Stimulated activated CD4-positive, alpha-beta T cell treated with anti-CD3 and anti-CD28 coated beads, Interleukin-1b, Interleukin-23, amount 100 ng/mL, for 48 hours (primary cell): ENCODE measurements at places on chromosomes 13 and 19.

- DNase-seq = no peak
Observed at GRCh38 chr19:18648973-18649315, 12.1 kb downstream of the KLHL26 start.

DNA sequence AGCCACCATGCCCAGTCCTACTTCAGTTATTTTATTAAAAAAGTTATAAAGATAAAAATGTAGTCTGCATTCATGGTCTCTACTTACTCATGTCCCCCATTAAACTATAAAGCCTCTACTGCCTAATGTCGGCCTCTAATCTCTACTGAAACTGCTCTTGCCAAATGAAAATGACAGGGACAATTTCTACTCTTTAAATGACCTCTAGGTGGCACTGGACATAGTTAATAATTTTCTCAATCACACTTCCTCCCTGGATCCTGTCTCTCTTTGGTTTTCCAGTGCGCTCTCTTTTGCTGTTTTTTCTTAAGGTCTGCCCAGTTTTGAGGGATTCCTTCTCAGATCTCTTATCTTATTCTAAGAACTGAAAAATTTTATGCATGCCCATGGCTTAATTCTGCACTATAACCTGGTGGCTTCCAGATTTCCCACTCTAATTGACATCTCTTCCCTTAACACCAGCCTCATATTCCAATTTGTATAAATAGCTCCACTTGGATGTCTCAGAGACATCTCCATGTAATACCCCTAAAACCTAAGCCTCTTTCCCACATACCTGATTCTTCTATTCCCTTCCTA lies 54.3 kb downstream of the MTMR6 start:
- no peak for DNase-seq

GRCh38 chr13:77918391-77919245 lies at the start of gene EDNRB:
Gene EDNRB, minus strand, starts transcription at chr13:77918831. Its CDS starts 258 bp downstream, at chr13:77918573.
- no peak for DNase-seq

- peak; percentile 85 for DNase-seq
Observed at GRCh38 chr19:49145573-49146407, 9.4 kb downstream of the HRC start.

DNA sequence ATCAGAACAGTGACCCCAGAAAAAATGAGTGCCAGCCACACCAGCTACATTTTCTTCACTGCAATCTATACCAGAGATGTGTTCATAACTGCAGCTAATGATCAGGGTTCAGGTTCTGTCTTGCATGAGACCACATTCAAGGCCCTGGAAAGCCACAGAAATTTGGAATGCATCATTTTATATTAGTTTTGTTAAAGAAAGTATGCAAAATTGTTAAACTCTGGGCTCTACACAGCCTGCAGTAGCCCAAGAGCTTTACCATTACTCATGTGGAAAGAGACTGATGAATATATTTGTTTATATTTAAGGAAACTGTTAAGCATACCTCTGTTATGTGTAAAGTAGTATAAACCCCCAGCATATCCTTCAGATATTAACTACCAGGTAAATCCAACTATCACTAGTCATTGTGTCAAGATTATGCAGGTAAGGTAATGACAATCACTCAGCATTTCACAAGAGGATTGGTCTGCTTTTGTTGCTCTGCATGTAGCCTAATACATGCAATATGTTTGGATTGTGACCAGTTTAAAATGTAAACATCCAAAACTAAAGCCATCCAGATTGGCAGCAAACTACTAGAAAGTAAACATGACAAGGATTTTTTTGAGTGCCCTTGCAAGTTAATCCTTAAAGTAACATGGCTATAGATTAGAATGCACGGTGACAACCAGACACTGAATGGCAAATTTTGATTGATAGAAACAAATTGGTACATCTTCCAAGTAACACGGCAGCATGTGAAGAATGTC lies 429.1 kb upstream of the ARGLU1 start:
- DNase-seq = no peak

- DNase-seq = peak; percentile 85
Observed at GRCh38 chr19:2627319-2627829, 75.1 kb downstream of the GNG7 start.

DNA sequence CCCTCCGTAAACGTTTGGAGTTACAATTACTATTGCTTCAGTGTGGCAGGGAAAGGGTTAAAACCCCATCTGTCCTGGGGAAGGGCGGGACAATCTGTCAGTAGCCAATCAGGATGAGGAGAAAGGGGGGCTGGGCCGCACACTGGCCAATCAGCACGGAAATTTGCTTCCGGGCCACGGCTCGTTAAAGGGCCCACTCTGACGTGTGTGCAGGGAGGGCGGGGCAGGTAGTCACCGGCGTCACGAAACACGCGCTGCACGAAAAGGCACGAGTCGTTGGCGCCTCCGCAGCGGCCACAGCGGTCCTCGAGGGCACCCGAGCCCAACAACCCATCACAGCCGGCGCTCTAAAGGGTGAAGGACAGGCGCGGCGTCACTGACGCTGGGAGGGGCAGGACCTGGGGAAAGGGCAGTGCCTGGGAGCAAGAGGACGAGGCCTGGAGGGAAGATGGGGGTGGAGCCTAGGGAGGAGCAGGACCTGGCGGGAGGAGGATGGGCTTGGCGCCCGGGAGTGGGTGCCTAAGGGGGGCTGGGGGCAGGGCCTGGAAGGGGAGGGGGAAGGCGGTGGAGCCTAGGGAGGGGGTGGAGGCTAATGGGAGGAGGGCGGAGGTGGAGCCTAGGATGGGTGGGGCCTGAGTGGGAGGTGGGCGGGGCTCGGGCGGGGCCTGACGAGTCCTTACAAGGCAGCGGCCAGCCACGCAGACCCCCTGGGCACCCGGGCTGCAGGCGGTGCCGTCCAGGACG lies 4.9 kb downstream of the ADAMTSL5 start:
- DNase-seq = peak; percentile 94

DNA sequence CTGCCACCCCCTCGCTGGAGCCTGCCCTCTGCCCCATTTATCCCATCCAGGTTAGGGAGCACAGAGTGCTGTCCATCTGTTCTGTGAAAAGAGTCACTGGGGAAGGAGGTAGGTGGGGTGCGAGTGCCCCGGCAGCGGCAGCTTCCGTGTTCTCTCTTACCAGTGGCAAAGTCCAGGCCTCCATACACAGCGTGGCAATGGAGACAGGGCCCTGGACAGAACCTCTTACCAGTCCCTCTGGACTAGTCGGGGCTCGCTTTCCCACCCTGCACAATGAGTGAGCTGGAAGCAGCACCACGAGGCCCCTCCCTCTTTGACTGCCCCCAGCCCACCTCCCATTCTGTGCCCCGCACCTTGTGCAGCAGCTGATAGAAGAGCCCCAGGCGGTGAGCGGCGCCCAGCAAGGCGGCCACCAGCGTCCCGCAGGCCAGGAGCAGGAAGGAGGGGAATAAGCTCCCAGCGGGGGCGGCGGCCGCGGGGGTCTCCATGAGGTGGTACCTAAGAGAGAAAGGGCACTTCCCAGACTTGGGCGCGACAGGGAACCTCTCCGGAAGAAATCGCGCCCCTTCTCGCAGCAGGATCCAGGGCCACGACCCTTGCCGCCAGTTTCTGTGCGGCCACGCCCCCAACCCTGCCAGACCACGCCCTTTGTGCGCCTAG lies 17.5 kb downstream of the SYDE1 start:
- DNase-seq = no peak

DNA sequence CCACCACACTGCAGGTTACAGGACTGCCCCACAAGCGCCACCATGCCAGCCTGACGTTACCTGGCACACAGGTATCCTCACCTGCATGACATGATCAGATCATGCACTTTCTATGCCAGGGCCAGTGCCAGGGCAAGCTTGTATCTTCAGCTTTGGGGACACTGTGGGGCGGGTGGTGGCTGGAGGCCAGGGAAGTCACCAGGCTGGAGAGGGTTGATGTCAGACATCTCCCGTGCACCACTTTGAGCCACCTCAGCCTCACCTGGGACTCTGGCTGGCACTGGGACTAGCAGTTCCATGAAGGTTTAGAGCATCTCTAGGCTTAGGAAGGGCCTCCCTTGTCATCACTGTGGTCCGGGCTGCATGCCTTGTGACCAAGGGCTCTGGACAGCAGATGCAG lies 97.2 kb downstream of the WTIP start:
- DNase-seq = no peak

DNA sequence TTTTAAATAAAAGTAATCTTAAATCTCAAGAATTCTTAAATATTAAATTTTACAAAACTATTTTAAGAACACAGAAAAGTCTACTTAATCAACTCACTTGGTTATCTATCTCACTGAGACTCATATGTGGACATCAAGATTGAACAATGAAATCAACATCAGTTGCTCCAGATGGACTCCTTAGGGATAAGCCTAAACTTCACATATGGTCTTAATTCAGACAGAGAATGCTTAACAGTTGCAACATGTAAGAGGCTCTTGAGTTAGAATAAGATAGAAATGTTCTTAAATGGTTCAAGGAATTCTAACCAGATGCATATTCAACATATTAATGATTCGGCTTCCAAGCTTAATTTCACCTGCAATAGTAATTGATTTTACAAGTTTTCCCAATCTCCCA lies 1730.9 kb downstream of the PCDH9 start:
- DNase-seq = no peak
